Kidney epithelial cell (primary cell): ENCODE measurements at places on chromosomes 11 and 22. TPM values are rescaled to one million over a fixed set of nuclear protein-coding genes. Genes with fewer than 3 reads are reported as not detected.

- DNase-seq, result no peak
Measured at GRCh38 chr11:57387289-57388030, 3.0 kb downstream of the PRG2 start.

- DNase-seq, result no peak
Measured at GRCh38 chr11:5658318-5658717, 26.6 kb downstream of the TRIM5 start.

XKR3 gene
- not detected in 2 replicates for total RNA-seq

DNA sequence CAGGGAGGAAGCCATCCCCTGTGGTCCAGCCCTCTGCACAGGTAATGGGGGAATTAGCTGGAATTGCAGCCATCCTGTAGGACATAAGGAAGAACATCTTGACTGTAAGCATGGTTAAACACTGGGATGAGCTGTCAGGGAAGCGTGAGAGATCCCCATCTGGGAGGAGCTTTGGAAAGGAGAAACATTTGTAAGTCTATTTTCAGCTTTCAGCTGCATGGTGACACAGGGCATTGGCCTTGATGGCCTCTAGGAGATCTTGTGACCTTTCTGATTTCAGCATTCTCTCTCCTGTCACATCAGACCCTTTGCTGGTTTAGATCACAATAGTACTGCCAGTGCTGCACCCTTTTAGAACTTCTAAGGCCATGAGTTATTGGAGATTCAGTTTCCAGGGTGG is 47.1 kb downstream of the BCR start:
- DNase-seq, result no peak
